DMS79 (cell line): ENCODE measurements at places on chromosomes 1 and 21.

DNA sequence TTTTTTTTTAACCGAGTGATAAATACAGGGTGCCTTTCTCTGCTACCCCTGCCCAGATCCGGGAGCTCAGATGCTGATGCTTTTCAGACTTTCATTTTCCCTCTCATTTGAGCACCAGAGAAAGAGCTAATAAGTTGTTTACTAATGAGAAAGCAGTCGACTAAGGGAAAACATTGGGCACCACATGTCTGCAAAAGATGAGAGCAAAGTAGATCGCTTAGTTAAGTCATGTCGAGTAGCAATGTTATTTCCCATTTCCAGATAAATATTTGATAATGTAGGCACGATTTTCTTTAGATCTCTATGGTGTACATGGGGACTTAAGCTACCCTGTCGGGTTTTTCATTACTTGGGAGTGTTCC is 1.2 kb downstream of the PKN2 start:
- DNase-seq: no peak

GRCh38 chr1:79422726-79423125 is 416.2 kb upstream of the ADGRL4 start:
- no peak for DNase-seq

- no peak for DNase-seq
Observed at GRCh38 chr1:17873007-17873675, 118.0 kb downstream of the ACTL8 start.

DNA sequence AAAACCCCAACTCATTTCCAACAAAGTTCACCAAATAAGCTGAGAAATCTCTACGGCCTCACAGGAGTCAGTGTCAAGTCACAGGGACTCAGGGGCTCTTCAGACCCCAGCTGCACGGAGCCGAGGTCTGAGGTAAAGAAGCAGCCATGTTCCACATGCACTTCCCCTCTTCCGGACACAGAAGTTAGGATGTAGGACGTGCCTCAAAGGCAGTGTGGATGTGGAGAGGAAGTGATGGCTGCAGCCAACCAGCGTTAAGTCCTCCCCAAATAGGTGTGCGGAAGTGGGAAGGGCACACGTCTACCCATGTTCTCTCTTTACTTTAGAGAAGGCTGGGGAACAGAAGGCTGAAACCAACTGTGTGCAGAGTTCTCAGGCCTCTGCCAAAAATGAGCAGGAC is 14.6 kb upstream of the NCF2 start:
- no peak for DNase-seq

DNA sequence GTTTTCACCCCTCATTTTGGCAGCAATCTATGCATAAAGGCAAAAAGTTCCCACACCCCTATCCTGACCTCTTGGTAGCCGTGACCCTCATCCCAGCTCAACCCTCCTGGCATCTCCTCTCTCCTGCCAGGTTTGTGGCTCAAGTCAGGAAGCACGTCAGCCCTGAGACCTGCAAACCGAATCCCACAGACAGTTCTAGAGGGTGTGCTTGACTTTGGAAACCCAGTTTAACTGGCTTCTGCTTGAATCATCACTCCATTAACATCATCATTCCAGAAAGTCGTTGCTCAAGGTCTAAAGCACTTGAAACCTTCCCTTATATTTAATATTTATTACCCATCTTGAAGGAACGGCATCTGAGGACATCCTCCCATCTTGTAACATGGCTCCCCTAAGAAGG is 133.4 kb upstream of the ERG start:
- no peak for DNase-seq

GRCh38 chr1:240149484-240150094 is 57.9 kb downstream of the FMN2 start:
- DNase-seq: no peak

- DNase-seq: no peak
Observed at GRCh38 chr1:165841582-165842017, 14.2 kb downstream of the UCK2 start.

- peak; percentile 74 for DNase-seq
Observed at GRCh38 chr1:25195835-25196234, 36.5 kb downstream of the SYF2 start.

GRCh38 chr1:109167001-109167506 is 46.7 kb upstream of the SARS1 start:
- DNase-seq: no peak

- no peak for DNase-seq
Observed at GRCh38 chr1:69572921-69573320, 5.2 kb downstream of the LRRC7 start.

- no peak for DNase-seq
Observed at GRCh38 chr1:228939001-228939691, 203.9 kb downstream of the RHOU start.

GRCh38 chr1:51309291-51309690 is 21.1 kb downstream of the TTC39A start:
- no peak for DNase-seq

DNA sequence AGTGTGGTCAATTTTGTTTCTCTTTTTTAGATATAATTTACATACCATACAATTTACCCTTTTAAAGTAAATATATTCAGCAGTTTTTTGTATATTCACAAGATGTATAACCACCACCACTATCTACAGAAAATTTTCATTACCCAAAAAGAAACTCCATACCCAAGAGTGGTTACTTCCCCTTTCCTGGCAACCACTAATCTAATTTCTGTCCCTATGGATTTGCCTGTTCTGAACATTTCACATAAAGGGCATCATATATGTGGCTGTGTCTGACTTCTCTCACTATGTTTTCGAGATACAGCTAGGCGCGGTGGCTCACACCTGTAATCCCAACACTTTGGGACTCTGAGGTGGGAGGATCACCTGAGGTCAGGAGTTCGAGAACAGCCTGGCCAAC is 13.6 kb downstream of the PACC1 start:
- DNase-seq: no peak

DNA sequence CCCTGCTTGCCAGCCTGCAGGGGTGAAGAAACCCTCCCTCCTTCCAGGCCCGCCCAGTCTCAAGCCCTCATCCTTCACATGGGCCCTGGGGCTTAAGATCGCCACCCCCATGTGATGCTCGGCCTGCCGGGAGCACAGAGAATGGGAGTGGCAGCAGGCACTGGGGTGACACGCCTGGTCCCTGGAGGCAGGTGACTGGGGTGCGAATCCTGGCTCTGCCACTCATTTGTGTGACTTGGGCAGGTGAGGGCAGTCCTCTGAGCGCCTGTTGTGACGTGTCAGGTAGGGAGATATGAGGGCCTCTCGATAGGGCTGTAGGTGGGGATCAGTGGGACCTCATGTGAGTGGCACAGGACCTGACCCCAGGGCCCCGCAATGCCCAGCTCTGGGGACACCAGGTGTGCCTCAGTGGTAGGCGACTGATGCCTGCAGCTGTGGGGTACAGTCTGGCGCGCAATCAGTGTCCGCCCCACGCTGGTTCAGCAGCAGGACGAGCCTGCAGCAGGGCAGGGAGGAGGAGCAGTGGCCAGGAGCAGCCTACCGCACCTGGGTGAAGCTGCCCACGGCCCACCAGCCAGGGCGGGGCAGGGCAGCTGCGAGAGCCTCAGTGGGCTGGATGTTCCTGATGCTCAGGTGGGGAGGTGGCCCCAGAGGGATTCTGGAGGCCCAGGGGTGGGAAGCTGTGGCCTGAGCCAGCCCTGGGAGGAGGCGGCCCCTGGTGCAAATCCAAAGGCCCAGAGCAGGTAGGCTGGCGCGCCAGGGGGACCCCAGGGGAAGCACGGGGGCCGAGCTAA is 6.2 kb downstream of the SH2D5 start:
- DNase-seq: no peak

GRCh38 chr1:201021630-201022492 is 1.7 kb downstream of the KIF21B start:
- peak; percentile 29 for DNase-seq

DNA sequence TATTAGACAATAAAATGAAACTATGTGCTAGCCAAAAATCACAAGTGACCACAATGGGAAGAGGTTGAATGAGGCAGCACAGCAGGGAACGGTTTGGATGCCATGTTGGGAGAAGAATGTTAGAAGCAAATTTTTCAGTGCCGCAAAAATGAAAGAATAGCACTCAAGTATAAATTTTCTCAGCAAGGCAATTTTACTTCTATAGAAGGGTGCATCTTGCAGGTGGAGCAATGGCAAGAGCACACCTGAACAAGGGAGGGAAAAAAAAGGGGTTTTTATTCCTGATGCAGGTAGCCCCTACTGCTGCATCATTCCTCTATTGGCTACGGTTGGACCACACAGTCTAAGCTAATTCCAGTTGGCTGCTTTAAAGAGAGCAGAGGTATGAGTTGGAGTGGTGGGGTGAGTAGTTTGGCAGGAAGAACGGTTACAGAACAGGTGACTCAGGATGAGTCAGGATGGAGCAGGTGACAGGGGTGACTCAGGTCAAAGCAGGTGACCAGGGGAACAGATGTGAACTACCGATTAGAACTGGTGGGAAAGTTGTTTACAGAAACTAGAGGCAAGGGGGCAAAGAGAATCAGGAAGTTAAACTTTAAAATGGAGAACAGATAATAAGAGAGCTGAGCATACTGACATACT is 301.1 kb upstream of the NRIP1 start:
- DNase-seq: no peak

- peak; percentile 97 for DNase-seq
Observed at GRCh38 chr1:23562137-23562876, 3.0 kb upstream of the ID3 start.
